ENCODE measurements at places on chromosomes 1 and 21.

DNA sequence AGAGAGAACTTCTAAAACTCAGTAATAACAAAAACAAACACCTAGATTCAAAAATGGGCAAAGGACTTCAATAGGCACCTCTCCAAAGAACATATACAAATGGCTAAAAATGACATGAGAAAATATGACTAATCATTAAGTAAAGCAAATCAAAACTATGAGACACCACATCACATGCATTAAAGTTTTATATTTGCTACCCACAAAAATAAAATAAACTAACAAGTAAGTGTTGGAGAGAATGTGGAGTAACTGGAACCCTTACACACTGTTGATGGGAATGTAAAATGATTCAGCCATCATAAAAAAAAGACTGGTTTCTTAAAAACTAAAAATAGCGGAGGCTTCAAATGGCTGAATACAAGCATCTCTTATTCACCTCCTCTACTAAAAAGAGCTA is 262.1 kb upstream of the PKN2 start:
- no peak for DNase-seq

- DNase-seq: no peak
Observed at GRCh38 chr1:33018112-33018511, 18.6 kb downstream of the AK2 start.

- DNase-seq: no peak
Observed at GRCh38 chr1:230273141-230273710, 152.9 kb downstream of the PGBD5 start.

DNA sequence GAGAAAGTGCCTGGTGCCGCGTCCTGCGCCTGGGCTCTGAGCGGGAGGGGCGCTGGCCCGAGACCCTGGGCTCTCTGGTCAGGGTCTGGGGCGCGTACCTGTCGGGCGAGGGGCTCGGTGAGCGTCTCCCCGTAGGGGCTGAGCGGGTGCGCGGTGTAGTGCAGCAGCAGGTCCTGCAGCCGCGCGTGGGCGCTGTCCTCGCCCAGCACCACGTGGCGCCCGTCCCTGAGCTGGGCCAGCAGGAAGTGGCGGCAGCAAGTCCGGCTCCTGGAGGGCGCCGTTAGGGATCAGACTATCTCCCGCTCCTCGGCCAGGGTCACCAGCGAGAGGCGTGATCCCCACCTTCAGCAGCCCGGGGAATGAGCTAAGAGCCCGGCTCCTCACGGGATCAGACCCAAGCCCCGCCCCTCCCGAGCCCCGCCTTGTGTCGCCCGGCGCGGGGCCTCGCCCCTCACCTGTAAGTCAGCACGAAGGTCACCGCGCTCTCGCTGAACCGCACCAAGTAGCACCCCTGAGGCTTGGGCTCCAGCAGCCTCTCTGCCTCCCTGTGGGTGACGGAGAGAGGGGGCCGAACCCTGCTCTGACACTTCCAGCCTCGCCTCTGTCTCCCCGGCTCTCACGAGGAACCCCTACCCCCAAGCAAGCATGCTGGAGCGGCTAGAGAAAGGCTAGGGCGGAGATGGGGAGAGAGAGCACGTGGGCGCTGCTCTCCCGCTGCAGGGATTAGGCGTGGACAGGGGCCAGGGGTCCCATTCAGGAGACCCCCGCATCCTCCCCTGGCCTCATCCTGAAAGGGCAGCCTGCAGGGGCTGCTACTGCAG is 2.7 kb downstream of the SH2D2A start:
- DNase-seq: peak; percentile 86

GRCh38 chr1:153220606-153221303 is 3.4 kb downstream of the PRR9 start:
- no peak for DNase-seq

GRCh38 chr1:108064255-108064654 is 99.3 kb upstream of the VAV3 start:
- DNase-seq: no peak

DNA sequence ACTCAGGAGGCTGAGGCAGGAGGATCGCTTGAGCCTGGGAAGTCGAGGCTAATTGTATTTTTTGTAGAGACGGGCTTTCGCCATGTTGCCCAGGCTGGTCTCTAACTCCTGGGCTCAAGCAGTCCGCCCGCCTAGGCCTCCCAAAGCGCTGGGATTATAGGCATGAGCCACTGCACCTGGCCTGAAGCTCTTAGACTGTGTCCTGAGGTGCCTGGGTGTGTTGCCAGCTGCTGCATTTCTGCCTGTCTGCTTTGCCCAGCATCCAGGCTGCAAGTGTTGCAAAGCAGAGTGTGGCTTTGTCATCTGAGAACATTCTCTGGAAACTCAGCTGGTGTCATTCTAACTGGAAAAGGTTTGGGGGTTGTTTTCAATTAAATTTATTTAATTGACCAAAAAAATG is 105.0 kb downstream of the HUNK start:
- DNase-seq: no peak

GRCh38 chr1:155191904-155192303 is 15.8 kb downstream of the THBS3 start:
- peak; percentile 17 for DNase-seq

DNA sequence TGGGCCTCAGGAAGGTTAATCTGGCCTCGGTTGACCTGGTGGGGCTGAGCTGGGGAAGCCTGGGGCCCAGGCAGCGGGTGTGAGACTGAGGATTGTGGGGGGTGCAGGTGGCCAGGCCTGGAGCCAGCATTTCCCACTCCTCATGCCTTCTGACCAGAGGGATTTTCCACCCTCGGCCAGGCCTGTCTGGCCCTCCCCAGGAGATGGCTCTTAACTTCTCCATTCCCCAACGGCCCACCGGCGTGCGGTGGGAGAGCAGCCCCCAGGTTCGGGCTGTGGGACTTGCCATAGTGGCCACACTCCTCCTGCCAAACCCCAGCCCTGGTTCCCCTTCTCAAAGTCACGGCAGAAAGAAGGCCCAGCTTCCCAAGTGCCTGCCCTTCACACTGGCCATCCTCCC is 126.5 kb upstream of the RUNX3 start:
- DNase-seq: no peak

DNA sequence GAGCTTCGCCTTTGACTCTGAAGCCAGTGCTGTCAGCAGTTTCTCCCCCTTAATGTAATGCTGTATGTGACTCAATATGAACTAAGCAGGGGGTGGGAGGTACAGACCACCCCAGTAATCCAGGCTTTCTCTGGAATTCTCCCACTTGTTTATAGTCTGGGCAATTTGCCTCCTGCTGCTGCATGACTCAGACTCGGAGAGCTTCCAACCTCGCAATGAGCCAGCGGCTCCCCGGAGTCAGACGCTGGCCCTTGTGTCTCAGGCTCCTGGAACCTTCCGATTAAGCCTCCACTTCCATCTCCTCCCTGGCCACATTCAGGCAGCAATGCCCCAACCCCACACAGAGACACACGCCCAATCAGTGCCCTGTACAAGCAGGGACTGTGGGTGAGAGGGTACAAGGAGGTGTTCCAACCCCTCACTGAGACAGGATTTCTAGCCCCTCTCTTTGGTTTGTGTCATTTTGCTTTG is 471.7 kb upstream of the VAMP3 start:
- no peak for DNase-seq

GRCh38 chr1:7334475-7335035 is 436.5 kb upstream of the VAMP3 start:
- DNase-seq: no peak

DNA sequence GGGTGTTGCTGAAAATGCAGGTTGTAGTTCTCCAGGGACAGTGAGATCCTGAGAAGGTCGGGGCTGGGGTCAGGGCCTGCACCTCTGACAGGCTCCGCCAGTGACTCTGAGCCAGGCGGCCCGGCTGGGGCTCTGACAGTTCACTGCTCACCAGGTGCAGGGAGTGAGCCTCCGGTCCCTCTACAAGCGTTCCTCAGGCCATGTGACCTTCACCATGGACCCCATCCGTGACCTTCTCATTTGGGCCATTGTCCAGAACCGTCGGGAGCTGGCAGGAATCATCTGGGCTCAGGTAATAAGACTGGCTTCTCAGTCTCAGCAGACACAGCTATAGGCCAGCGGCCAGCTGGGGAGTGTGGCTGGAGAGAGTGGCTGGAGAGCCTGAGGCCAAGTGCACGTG is 41.8 kb downstream of the TRPM2 start:
- no peak for DNase-seq

DNA sequence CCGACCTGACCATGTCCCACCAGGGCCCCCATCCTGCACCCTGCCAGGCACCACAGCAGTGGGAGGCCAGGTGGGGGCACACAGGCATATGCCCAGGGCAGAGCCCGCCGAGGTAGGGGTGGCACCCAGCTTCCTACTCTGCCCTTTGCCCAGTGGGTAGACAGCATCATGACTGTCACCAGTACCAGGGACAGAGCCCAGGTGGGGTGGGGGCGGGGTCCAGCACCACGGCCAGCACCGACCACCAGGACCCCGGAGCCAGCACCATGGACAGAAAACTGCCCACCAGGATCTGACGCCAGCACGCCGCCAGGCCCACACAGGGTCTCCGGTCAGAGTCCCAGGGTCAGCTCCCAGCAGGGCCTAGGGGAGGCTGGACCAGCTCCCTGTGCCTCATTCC is 3.8 kb downstream of the TAS1R3 start:
- no peak for DNase-seq

DNA sequence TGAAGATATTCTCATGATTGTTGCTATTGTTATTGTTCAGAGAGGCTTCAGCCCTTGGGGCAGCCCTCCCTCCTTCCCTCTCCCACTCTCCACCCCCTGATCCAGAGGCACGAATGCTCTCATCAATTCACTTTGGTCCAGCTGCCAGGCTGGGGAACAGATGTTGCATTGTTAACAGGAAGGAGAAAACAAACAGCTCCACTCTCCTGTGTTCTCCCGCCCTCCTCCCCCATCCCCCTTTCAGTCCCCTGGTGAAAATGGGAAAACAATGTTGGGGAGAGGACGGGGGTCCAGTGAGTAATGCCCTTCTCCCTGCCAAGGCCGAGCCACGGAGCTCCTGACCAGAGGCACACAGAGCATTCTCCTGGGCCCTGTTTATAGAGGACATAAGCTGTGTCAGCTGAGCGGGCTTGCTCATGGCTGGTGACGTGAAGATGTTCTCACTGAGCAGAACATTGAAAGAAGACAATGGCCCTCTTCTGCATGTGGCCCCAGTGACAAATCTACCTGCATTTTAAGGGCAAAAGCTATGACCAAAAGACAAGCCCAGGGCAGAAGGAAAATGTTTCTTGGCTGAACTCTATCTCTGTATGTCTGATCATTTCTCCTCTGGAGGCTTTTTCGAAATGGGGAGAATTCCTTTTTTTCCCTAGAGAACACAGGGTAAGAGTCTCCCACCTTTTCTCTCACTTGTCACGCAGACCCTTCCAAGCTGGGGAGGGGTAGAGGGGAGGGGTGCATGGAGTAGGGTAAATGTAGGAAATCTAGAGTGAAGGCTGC is 111.7 kb downstream of the GLUL start:
- DNase-seq: no peak

DNA sequence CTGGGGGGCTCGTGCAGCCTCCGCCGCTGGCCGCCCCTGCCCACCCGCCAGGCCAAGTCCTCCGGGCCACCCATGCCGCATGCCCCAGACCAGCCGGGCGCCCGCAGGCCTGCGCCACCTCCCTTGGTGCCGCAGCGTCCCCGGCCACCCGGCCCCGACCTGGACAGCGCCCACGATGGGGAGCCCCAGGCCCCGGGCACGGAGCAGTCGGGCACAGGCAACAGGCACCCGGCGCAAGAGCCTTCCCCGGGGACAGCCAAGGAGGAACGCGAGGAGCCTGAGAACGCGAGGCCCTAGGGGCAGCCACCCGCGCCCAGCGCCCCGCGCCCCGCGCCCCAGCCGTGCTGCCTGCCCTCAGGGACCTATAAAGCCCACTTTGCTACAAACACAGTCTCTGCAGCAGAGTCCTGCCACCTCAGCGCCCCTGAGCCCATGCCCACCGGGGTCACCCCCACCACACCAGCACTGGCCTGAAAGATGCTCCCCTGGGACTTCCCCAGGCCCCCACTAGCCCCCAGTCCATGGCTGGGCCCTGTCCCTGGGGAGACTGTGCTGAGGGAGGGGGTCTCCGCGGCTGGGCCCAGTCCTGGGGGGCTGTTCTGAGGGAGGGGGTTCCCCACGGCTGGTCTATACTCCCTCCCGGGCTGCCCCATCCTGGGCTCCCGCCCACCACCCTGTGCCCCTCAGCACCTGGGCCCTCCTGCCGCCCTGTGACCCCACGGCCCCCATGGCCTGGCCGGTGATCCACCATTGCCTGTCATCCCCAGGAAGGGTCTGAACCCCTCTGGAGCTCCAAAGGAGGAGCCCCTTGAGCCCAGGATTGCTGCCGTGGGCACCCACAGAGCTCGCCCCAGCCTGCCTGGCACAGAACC is 8.6 kb downstream of the TNFRSF18 start:
- no peak for DNase-seq

DNA sequence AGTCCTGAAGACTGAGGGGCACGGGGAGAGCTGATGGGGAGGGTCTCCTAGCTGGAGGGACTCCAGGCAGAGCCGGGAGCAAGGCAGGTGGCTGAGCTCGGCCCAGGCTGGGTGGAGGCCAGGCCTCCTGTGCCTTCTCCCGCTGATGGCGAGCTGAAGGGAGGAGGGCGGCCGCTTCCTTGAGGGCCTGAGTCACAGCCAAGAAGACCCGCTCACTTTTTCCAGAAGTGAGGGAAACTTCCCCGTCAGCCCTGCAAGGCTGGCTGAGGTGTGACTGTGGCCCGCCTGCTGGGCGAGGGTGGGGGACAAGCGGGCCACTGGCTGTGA is 1.7 kb upstream of the VWA1 start:
- peak; percentile 78 for DNase-seq

GRCh38 chr1:6700853-6701436 is 671 bp downstream of the DNAJC11 start:
- DNase-seq: peak; percentile 7

GRCh38 chr1:92655197-92655801 is 129.6 kb downstream of the EVI5 start:
- no peak for DNase-seq

GRCh38 chr1:151039521-151039920 is 3.1 kb downstream of the BNIPL start:
- no peak for DNase-seq

- no peak for DNase-seq
Observed at GRCh38 chr21:36540700-36541099, 60.8 kb upstream of the CLDN14 start.

- DNase-seq: peak; percentile 74
Observed at GRCh38 chr1:45647248-45648021, 23.6 kb upstream of the CCDC17 start.

- DNase-seq: peak; percentile 40
Observed at GRCh38 chr1:234515411-234515810, 36.4 kb upstream of the TARBP1 start.

DNA sequence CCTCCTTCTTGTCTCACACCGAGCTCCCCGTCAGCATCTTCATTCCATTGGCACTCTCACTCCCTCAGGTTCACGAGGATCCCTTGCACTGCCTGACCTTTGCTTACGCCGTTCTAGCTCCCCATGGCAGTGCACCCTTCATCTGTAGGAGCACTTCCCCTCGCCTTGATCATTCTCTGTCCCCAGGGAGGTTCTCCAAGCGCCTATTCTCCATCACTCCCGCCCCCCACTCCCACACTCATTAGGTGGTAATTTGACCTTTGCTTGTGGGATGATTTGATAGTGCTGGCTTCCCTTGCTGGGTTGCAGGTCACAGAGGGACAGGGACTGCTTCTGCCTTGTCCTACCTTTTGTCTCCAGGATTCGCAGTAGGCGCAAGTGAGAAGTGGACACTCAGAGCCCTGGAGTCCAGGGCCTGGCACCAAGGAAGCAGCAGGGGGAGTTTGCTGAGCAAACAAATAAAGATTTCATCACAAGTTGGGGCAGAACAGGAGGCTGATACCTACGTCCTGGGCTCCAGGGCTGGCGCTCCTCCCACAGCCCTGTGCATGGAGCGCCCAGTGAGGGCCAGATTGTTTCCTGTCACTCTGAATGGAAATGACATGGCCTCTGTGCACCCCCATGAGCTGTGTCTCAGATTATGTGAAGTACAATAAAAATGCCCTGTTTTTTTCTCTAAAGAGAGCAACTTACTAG is 82.0 kb upstream of the RUNX3 start:
- DNase-seq: peak; percentile 51

Data from suppressor macrophage treated with lipopolysaccharide for 1 hour (primary cell).